T-cell (primary cell): ENCODE measurements at places on chromosomes 13 and 19.

- no peak for DNase-seq
Observed at GRCh38 chr13:81394640-81395039, 1053.7 kb upstream of the SPRY2 start.

- DNase-seq = no peak
Observed at GRCh38 chr13:98784666-98785065, 32.2 kb upstream of the SLC15A1 start.

DNA sequence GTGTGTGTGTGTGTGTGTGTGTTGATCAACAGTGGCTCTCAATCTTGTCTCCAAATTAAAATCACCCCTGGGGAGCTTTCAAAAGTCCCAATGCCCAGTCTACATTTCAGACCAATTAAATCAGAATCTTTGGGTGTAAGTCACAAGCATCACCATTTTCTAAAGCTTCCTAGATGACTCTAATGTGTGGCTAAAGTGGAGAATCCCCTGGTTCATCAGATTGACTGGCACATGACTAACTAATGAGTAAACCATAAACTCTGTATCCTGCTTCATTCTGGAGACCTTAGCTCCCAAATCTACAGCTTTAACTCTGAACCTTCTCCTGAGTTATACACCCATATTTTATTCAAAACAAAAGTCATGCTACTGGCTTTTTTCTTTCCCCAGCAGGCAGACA is 131.3 kb downstream of the SUCLA2 start:
- DNase-seq = no peak

GRCh38 chr13:100547791-100548201 is 40.8 kb downstream of the GGACT start:
- no peak for DNase-seq

DNA sequence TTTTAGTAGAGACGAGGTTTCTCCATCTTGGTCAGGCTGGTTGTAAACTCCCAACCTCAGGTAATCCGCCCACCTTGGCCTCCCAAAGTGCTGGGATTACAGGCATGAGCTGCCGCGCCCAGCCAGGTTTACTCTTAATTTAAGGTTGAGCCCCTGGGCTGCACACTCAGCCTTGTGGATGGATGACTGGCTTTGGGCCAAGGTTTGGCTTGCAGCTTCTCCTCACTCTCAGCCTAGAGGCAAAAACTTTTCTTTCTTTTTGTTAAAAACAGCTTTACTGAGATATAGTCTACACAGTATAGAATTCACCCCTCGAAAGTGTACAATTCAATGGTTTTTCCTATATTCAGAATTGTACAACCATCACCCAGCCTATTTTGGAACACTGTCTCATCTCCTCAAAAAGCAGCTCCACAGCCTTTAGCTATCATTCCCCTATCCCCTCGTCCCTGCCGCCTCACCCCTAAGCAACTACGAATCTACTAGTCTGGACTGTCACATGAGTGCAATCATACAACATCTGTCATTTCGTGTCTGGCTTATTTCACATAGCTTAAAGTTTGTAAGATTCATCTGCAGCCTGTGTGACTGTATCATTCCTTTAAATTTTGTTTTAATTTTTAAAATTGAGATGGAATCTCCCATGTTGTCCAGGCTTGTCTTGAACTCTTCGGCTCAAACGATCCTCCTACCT is 14.5 kb upstream of the TSPAN16 start:
- DNase-seq = no peak

DNA sequence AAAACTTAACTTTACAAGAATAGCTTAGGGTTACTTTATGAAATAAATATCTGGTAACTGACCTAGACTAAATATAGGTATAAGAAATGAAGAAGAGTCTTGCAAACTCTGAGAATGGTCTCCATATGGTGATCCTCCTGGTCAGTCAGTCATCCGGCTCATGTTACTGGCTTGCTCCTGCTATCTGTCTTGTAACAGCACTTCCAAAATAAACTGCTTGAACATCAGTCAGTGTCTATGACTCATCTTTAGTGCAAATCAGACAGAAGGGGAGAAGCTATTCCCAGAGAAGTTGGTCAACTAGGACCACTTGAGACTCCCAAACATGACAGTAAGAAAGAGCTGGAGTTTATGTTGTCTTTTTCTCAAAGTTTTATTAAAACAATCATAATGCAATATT is 1550.9 kb downstream of the PCDH9 start:
- DNase-seq = no peak

DNA sequence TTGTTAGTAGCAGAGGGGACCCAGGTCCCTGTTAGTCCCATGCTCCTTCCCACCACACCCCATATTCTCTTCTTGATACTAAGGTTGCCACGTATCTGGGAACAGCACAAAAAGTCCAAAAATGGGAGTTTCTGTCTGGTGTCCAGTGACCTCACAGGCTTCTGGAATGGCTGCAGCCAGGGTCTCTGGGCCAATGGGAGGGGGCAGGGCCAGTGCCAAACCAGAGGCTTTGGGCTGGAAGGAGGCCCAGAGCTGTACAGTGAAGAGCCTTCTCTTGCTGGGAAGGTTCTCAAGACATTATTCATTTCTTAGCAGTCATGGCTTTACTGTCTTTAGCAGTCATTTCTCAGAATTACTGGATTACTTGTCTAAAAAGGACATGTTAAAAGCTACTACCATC is 119.2 kb downstream of the FRY start:
- DNase-seq = no peak

DNA sequence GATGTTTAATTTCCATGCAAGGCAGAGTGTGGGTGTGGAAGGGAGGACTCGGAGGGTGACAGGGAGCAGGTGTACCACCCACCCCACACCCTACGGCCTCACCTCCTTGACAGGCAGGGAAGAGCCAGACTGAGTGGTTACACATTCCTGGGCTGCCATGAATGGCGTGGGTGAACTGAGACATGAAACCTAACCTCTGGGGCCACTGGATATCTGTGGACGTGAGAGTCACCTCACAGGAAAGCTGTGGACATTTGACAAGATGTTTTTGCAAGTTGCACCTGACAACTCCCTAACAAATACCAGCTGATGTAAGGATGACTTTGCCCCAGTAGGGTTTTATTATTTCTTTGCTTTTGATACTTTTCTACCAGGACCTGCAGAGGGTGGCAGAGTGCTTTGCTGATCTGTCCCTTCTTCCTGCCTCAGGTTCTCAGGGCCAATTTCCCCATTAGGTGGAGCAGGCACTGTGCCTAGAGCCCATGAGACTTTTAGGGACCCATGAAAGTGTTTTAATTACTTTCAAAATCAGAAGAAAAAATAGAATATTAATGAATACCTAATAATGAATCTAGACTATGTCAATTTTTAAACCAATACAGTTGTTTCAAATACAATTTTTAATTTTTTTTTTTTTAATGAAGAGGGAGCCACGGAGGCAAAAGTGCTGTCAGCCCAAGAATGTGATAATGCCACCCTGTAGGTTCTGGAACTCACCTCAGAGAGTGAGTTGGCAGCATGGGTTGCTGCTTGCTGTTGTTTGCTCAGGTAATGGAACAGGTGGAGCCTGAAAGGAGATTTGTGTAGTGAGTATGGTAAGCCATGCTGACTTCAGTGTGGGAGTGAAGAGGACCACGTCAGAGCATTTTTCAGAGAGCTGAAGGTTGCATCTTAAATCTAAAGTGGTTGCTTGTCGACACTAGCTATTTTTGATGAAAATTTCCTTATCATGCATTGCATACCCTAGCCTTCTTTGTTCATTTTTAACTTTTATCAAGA is 58.0 kb upstream of the CYSLTR2 start:
- DNase-seq = peak; percentile 47

DNA sequence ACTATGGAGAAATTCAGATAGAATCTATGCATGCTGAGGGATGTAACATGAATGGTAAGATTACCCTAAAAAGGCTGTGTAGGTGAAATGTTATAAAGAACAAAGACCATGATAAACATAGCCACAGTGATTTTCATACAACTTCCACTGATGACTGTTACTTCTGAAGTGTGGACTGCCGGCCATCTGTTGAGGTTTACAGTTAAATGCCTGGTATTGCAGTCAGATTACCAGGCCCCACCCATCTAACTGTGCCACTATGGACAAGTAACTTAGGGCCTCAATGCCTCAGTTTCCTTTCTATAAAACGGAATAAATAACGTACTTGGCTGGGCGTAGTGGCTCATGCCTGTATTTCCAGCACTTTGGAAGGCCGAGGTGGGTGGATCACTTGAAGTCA is 395.6 kb downstream of the KLF12 start:
- DNase-seq = no peak

GRCh38 chr19:47723581-47723940 is 10.3 kb downstream of the EHD2 start:
- DNase-seq = no peak
